ENCODE measurements at places on chromosomes 16 and 17.
A peak's percentile ranks its signal among the peaks of the same experiment; 100 is the strongest.

- DNase-seq = peak; percentile 6
Measured at GRCh38 chr16:76577003-76577402, 299.8 kb downstream of the CNTNAP4 start.

DNA sequence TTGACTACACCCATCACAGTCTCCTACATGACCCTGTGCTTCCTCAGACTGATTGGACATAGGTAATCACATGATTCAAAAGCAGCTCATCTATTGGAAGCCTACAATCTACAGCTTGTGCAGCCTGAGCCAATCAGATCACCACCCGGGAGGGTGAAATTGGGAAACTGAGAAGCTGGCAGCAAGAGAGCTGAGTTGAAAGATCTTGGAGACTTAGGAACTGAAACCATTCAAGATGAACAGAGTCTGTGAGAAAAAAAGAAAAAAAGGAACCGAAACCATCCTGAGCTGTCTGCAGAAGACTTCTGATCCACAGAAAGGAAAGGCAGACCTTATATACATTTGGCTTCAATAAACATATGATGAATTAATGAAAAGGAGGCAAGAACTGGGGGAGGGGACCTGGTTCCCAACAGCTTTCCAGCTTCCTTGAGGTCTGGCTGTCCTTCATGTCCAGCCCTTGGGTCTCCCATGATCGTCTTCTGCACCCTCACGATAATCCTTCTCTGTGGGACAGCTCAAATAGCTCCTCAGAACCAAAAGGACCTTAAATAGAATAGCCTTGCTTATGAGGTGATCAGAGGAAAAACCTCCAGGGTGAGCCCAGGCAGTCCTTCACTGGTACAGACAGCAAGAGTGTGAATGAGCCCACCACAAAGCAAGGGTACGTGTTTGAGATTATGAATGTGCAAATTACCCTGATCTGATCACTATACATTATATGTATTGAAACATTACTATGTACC lies 32.6 kb downstream of the PLXDC1 start:
- no peak for DNase-seq

DNA sequence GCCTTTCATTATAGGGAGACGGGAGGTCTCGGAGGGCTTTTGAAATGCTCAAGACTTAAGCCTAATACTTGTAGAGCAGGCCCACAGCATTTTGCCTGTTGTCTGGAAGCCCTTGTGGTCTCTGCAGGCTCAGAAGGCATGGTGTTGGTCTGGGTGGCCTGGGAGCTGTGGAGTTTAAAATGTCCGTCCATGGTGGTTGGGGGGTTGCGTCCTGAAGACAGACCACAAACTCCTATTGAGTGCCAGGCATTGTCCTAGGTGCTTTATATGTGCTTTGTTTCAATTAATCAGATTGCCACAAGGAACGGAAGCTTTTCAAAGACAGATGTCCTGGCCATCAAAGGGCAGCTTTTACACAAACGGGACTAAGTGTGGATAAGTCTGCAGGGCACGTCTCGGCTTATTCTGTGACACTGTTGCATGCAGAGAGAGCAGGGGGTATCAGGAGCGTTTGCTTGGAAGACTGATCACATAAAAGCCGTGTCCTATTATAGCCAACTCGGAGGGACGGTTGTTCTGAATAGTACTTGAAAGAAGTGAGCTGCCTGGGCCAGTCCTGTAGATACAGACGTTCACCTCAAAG lies 7.8 kb downstream of the NTN1 start:
- DNase-seq = no peak

- no peak for DNase-seq
Measured at GRCh38 chr17:8468980-8469379, 33.3 kb downstream of the NDEL1 start.

GRCh38 chr17:65434251-65434650 lies 127.2 kb downstream of the AXIN2 start:
- no peak for DNase-seq

DNA sequence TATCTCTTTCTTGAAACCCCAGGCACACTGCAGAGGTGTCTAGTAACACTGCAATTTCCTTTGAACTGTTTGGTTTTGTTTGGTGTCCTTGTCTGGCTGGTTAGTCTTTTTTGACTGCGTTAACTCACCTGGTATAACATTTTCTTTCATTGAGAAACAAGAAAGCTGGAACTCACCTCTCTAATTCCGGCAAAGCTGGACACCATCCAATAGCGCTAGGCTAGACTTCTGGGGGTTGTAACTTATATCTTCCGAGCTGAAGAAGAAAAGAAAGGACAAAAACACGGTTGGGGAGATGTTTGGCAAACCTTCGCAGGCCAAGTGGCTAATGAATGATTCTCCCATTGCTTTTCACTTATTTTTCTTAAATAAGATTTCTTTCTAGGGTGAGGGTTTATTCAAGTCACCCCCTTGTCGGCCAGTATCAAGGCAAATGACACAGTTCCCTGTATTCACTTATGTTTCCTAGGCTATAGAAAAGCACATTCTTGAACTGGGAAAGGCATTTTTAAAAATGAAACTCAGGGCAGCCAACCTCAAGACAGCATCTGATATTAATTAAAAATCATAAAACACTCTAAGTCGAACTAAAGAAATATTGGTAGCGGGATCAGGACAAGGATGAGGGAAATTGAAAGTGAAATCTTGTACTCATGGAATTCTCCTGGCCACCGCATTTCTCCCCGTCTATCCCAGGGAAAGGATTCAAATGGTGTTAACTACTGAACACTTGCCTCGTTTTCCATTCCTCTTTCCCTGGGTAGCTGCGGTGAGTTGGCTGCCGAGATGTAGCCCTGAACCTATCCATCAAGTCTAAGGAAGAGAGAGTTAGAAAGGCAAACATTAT lies 95.9 kb upstream of the ZFHX3 start:
- DNase-seq = no peak

DNA sequence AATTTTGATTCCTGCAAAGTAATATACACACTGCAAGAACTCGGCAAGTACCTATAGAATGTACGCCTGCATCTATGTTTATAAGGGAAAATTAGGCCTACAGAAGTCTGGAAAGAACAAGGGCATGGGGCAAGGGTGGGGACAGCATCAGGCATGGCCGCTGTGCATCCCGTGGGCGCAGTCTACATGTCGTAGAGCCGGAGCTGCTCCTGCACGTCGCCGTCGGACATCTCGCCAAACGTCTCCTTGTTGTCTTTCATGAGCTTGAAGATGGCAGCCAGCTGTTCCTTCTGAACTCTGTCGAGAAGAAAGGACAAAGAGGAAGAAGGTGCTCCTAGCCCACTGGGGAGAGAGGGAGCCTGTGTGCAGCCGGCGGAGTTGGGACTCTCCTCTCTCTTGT lies 33.4 kb downstream of the MXRA7 start:
- no peak for DNase-seq

- no peak for DNase-seq
Measured at GRCh38 chr16:4767872-4768548, 1.0 kb upstream of the ZNF500 start.

GRCh38 chr16:2924901-2925755 lies 13.4 kb downstream of the FLYWCH1 start:
- no peak for DNase-seq

Measured in activated CD4-positive, alpha-beta T cell treated with anti-CD3 and anti-CD28 coated beads, Interleukin-2, amount 50 U/mL, for 16 hours (primary cell).